ENCODE measurements at places on chromosomes 12 and 14. TPM values are rescaled to one million over a fixed set of nuclear protein-coding genes. Genes with fewer than 3 reads are reported as not detected.

- no peak overlapping the region for H3K27ac ChIP-seq
- peak overlapping the region; percentile 68 for H3K4me3 ChIP-seq
- H3K27me3 ChIP-seq: no peaks in the 10 kb centered on the region
- H3K4me1 ChIP-seq: peaks cover 14% of the 10 kb centered on the region
- no peak for DNase-seq
Observed at GRCh38 chr12:49549735-49550692, 11.2 kb downstream of the KCNH3 start.

GRCh38 chr12:46263140-46264016 lies 5.5 kb downstream of the SLC38A1 start:
- no peak overlapping the region for H3K4me3 ChIP-seq
- H3K27ac ChIP-seq: no peak overlapping the region
- no peaks in the 10 kb centered on the region for H3K27me3 ChIP-seq
- no peaks in the 10 kb centered on the region for H3K36me3 ChIP-seq
- DNase-seq: no peak
- H3K4me1 ChIP-seq: peaks cover 10% of the 10 kb centered on the region

DNA sequence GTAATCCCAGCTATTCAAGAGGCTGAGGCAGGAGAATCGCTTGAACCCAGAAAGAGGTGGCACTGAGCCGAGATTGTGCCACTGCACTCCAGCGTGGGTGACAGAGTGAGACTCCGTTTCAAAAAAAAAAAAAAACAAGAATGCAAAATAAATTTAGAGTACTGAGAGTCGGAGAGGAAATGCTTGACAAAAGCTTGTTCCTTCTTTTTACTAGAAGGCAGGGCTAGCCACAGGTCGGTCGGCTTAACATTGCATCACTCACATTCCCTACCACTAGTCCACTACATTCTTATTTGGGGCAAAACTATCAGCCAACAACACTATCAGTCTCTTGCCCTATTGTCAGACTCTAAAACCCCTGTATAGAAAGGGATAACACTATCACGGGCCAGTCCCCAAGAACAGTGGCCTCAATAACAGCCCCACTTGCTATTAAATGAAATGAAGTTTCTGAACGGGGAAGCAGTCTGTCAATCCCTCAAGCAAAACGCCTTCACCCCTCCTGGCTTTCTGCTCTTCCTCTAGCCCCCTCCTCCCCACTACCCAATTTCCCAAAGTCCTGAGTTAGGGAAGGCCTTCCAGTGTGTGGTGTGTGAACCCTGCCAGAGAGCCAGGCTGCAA lies 1.0 kb downstream of the RNF41 start:
- peak overlapping the region; percentile 86 for H3K4me3 ChIP-seq
- H3K4me1 ChIP-seq: peaks cover 24% of the 10 kb centered on the region
- peaks cover 11% of the 10 kb centered on the region for H3K36me3 ChIP-seq

DNA sequence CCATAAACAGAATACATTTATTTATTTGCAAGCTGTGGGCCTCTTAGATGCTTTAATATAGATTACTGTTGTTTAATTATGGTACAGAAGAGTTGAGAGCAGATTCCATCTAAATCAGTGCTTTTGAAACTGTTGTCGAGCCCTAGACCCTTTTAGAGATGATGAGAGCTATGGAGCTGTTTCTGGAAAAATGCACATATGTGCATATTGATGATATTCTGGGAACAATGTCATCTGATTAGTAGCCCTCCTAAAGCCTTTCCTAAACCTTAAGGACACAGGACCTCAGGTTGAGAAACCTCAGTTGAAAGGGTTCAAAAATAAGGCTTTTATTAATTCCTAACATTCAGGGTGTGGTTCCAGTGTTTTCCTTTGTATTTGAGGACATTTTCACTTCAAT lies 11.7 kb downstream of the PRKCH start:
- no peak for DNase-seq
- H3K36me3 ChIP-seq: no peaks in the 10 kb centered on the region
- no peak overlapping the region for H3K27ac ChIP-seq
- H3K4me3 ChIP-seq: no peak overlapping the region

EML5 gene
- total RNA-seq: 0.71 TPM

MMP14 gene
- total RNA-seq: 182 TPM
